ENCODE measurements at places on chromosomes 6 and 20. TPM values are rescaled to one million over a fixed set of nuclear protein-coding genes. Genes with fewer than 3 reads are reported as not detected.

GRCh38 chr6:40148882-40149573 lies 214.8 kb upstream of the MOCS1 start:
- DNase-seq, result no peak

RANBP9 gene
- 36.7 TPM for total RNA-seq

- DNase-seq, result no peak
Measured at GRCh38 chr6:150800674-150801314, 64.7 kb upstream of the MTHFD1L start.

GRCh38 chr6:165844232-165844631 lies 181.2 kb upstream of the PDE10A start:
- no peak for DNase-seq

DNA sequence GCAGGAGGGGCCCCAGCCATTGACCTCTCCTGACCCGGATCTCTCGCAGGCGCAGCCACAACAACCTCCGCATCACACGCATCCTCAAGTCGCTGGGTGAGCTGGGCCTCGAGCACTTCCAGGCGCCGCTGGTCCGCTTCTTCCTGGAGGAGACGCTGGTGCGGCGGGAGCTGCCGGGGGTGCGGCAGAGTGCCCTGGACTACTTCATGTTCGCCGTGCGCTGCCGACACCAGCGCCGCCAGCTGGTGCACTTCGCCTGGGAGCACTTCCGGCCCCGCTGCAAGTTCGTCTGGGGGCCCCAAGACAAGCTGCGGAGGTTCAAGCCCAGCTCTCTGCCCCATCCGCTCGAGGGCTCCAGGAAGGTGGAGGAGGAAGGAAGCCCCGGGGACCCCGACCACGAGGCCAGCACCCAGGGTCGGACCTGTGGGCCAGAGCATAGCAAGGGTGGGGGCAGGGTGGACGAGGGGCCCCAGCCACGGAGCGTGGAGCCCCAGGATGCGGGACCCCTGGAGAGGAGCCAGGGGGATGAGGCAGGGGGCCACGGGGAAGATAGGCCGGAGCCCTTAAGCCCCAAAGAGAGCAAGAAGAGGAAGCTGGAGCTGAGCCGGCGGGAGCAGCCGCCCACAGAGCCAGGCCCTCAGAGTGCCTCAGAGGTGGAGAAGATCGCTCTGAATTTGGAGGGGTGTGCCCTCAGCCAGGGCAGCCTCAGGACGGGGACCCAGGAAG lies 4.5 kb upstream of the COL9A3 start:
- DNase-seq, result no peak

- DNase-seq, result no peak
Measured at GRCh38 chr6:108952776-108953486, 104.7 kb downstream of the ARMC2 start.

- DNase-seq, result peak; percentile 26
Measured at GRCh38 chr20:57619051-57619831, 985 bp downstream of the ZBP1 start.

FAM83B gene
- total RNA-seq, result 6.4 TPM

DNA sequence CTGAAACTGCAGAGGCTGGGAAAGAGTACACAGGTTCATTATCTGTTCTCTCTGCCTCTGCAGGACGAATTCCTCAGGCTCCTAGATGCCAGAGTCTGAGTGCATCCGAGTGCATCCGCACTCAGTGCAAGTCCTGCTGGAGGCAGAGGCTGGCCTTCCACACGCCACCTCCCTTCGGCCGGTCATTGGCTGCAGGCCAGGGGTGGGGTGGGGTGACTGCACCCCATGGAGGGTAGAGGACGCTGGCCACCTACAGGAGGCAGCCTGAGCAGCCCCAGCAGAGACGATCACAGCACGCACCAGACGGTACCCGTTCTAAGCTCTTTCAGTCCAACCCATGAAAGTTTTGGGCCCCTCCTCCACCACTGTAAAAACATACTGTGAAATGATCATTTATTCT lies 11.7 kb downstream of the SFT2D1 start:
- DNase-seq, result peak; percentile 84

DNA sequence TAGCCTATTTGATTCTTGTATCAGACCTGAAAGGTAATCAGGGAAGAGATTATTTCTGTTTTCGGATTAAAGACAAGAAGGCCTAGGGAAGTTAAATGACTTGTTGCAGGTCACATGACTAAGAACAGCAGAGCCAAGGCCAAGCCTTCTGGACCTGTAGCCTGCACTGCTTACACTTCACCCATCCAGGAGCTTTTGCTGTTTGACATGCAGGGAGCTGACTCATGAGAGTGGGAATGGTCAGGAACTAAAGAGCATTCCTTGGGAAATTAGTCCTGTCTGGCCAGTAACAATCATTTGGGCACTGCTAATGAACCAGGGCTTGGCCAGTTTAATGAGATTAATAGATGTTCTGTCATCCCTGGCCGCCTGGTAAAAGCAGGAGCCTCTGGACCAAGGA lies 46.8 kb downstream of the EIF2S2 start:
- no peak for DNase-seq

DNA sequence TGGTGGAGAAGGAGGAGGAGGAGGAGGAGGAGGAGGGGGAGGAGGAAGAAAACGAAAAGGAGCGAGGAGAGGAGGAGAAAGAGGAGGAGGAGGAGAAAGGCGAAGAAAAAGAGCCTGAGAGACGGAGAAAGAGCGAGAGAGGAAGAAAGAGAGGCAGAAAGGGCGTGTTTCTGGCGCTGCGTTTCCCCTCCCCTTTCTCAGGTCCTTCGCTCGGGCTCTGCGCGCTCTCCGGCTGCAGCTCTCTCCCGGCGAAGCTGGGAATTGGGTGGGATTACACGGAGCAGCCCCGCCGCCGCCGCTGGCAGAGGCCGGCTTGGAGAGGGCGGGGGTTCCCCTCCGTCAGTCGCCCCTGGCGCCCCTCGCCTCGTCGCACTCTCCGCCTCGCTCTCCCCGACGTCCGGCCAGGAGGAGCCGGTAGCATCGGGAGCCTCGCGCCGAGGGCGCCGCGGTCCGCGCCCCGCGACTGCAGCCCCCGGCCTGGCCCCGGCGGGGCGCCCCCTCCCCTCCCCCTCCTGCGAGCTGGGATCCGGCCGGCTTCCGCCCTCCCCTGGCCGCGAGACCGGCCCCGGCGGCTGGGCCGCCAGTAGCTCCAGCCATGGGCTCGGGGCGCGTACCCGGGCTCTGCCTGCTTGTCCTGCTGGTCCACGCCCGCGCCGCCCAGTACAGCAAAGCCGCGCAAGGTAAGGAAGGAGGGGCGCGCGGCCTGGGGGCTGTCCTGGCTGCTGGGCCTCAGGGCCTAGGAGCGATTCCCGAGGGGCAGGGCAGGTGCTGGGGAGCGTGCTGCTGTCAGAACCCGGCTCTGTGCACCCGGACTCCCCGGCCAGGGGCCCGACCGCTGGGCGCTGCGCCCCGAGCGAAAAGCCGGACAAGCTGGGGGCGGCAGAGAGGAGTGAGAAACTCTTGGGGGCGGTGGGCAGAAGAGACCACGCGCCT lies at the start of gene SCUBE3:
Gene SCUBE3 (plus strand): TSS at position 133 of the 933 bp plus-strand sequence. CDS start 463 bp downstream, at position 596.
- no peak for DNase-seq

- no peak for DNase-seq
Measured at GRCh38 chr20:20216941-20217340, 151.0 kb upstream of the INSM1 start.

DNA sequence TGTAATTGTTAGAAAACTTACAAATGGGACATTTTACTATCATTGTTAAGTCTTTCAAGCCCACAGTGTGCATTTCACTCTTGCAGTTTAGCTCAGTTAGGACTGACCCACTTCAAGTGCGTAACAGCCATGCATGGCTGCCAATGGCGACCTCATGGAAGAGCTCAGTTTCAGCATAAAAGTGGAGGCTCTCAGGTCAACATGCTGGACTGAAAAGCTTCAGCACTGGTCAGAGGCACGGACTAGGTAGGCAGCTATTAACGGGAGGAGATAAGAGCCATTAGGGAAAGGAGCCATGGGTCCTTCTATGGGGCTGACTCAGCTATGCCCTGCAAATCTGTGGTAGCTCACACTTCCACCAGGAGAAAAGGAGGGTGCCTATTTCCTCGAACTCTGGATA lies 101.8 kb downstream of the TTLL2 start:
- no peak for DNase-seq

DNA sequence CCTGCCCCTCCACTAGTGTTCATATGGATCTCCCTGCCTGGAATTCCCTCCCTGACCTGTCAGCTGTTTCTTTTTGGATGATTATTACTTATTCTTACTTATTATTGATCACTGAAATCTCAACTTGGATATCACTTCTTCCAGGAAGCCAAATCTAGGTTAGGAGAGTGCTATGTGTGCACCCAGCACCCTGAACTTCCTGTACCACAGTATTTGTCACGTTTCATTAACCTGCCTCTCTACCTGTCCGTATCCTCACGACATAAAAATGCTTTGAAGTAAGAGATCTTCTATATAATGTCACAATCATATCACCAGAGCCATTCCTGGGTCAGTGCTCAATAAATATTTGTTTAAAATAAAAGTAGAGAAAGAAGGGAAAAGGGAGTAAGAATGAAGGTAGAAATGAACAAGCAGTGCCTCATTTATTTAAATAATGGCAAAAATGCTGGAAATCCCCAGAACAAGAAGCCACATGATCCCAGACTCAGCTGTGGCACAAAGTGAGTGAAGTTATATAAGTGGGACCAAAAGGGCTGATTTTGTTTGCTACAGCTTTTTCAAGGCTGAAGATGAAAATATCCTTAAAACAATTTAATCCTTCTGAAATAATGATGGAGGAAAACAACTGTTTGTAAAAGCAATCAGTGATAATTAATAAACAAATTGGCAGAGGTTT lies 88.0 kb upstream of the MANEA start:
- no peak for DNase-seq

DNA sequence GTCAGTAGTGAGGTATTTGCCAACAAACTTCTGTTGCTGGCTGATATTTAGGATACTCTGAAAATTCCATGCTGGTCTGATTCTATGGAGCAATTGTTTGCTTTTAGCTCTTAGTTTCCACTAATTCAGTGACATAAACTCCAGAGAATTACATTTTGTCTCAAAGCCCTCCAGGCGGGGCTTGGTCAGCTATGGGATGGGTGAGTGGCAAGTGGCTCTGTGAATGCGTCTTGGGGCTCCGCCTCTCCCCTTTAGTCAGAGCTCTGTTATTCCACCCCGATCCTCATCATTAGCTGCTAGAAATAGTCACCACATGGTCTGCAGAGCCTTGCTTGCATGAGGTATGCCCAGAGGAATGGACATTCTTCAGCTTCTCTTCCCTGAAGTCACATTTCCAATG lies 540.6 kb downstream of the QKI start:
- DNase-seq, result no peak

DNA sequence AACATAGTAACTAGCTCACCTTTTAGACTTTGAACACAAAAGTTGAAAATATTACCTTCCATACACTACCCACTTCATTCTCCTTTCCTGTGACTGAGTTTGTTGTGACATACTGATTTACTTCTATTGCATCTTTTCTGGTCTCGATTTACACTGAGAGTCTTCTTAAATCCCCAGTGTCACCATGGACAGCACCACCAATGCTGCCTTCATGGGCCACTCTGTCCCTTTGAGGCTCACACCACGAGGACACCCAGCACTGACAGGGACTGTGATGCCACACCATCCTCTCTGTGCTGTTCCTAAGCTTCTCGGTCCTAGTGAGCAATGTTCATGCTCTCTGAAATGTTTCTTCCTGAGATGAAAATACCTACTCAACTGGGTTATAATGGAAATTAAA lies 337.1 kb upstream of the IRAK1BP1 start:
- DNase-seq, result no peak

DNA sequence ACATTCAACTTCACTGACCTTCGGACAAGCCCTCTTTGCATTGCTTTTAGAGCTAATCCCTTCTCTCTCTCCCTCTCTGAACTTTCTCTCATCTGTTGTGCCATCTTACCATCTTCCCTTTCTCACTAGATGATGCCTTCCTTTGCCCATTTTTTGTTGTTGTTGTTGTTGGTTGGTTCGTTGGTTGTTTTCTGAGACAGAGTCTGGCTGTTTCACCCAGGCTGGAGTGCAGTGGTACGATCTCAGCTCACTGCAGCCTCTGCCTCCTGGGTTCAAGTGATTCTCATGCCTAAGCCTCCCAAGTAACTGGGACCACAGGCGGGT lies 18.8 kb downstream of the MAP3K5 start:
- DNase-seq, result no peak

Data from H1 (cell line).